ENCODE measurements at places on chromosomes 11 and 22. TPM values are rescaled to one million over a fixed set of nuclear protein-coding genes. Genes with fewer than 3 reads are reported as not detected.

DNA sequence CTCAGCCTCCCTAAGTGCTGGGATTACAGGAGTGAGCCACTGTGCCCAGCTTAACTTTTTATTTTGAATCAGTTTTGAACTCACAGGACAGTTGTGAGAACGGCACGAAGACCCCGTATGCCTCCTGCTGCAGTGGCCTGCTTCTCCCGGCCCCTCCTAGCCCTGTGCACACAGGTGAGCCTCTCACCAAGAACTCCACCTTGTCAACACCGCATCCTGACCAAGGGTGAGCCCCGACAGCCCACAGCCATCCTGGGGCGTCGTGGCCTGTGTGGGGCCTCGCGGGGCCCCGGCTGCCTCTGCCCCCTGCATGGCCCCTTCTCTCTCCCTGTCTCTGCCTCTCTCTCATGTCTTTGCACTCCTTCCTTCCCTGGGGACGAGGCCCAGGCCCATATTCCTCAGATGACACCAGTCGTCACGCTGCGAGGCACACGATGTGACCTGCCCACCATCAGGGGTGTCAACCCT lies 38.8 kb downstream of the GNB1L start:
- no peak overlapping the region for H3K4me3 ChIP-seq
- no peak overlapping the region for H3K27ac ChIP-seq
- no peak for DNase-seq
- no peaks in the 10 kb centered on the region for H3K27me3 ChIP-seq
- H3K36me3 ChIP-seq = no peaks in the 10 kb centered on the region

DNA sequence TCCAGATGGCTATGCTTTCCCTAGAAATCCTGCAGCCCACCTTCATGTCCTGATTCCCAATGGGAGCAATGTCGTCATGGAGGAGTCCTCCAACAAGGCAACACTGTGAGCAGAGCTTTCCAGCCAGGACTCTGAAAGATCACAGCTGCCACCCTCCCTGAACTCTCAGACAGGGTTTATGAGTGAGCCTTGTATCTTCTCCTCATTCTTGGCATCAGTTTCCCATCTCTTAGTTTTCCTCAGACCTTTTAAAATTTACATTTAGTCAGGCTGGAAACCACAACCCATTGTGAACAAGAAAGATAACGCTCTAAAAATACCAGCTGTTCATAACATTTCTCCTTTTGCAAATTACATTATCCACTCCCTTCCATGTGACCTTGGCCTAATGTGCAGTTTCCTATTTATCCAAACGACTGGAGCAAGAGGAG lies 15.6 kb upstream of the LYVE1 start:
- no peaks in the 10 kb centered on the region for H3K36me3 ChIP-seq
- peaks cover 16% of the 10 kb centered on the region for H3K4me1 ChIP-seq
- no peak overlapping the region for H3K4me3 ChIP-seq
- no peak for DNase-seq
- H3K27me3 ChIP-seq = peaks cover 24% of the 10 kb centered on the region

Gene APOL4
- total RNA-seq = 8.5 TPM

DNA sequence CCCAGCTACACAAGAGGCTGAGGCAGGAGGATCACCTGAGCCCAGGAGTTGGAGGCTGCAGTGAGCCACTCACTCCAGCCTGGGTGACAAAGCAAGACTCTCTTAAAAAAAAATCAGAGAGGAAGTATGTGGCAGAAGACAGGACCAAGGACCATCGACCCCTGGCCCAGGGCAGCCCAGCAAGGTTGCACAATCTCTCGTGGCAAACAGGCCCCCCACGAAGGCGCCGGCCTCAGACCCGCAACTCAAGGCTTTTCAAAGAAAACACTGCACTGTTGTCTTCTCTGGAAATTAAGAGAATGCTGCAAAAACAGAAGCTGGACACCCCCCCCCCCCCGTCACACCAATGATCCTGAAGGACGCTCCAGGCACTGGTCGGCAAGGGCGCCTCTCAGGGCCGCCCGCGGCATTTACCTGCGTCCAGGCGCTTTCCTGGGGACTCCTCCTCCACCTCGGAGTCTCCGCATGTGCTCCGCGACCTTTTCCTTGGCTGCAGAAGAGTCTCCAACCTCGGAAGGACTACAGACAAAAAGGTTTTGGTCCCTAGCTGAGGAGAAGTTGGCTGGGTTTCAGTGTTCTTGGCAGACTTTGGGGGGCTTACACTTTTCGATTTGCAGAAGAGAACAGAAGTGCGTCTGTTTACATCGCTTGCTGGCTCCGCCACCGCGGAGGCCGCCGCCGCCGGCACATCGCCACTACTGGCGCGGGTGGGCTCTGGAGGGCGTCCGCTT lies 40.5 kb downstream of the BRD1 start:
- no peak overlapping the region for H3K4me3 ChIP-seq
- peaks cover 53% of the 10 kb centered on the region for H3K36me3 ChIP-seq
- H3K27me3 ChIP-seq = no peaks in the 10 kb centered on the region

DNA sequence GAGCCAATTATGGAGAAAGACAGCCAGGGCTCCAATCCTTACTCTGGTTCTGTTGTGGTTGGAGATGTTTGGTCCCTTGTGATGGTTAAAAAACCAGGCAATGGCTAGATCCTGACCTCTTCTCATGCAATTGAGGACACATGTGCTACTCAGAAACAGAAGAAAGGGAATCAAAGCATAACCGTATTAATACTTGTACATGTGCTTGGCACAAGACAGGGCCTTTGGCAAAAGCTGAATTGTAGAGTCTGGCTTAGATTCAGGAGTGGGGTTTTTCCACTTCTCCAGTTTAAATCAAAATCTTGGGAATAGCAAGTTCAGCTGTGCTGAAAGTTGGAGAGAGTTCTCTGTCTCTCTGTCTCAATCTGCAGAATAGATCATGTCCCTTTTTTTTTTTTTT lies 80.1 kb upstream of the E2F8 start:
- H3K27ac ChIP-seq = no peak overlapping the region
- DNase-seq = no peak
- H3K4me3 ChIP-seq = no peak overlapping the region
- peaks cover 13% of the 10 kb centered on the region for H3K27me3 ChIP-seq

- H3K27ac ChIP-seq = no peak overlapping the region
- no peak overlapping the region for H3K4me3 ChIP-seq
- H3K27me3 ChIP-seq = no peaks in the 10 kb centered on the region
- peaks cover 11% of the 10 kb centered on the region for H3K4me1 ChIP-seq
- H3K36me3 ChIP-seq = no peaks in the 10 kb centered on the region
These were observed 58.9 kb downstream of the FLRT1 start for GRCh38 chr11:64094463-64095260.

GRCh38 chr11:108160970-108161566 lies 39.7 kb downstream of the ACAT1 start:
- DNase-seq = no peak
- peak overlapping the region; percentile 70 for H3K27ac ChIP-seq
- H3K4me1 ChIP-seq = peaks cover 9% of the 10 kb centered on the region
- no peak overlapping the region for H3K4me3 ChIP-seq
- no peaks in the 10 kb centered on the region for H3K27me3 ChIP-seq

Gene GVQW3
- 3.5 TPM for total RNA-seq

Gene PHRF1
- 53.7 TPM for total RNA-seq

GRCh38 chr11:47611348-47611794 lies 17.2 kb upstream of the C1QTNF4 start:
- H3K4me3 ChIP-seq = no peak overlapping the region
- no peaks in the 10 kb centered on the region for H3K36me3 ChIP-seq
- H3K27me3 ChIP-seq = peaks cover 3% of the 10 kb centered on the region
- no peak for DNase-seq
- H3K27ac ChIP-seq = no peak overlapping the region
- peaks cover 16% of the 10 kb centered on the region for H3K4me1 ChIP-seq

DNA sequence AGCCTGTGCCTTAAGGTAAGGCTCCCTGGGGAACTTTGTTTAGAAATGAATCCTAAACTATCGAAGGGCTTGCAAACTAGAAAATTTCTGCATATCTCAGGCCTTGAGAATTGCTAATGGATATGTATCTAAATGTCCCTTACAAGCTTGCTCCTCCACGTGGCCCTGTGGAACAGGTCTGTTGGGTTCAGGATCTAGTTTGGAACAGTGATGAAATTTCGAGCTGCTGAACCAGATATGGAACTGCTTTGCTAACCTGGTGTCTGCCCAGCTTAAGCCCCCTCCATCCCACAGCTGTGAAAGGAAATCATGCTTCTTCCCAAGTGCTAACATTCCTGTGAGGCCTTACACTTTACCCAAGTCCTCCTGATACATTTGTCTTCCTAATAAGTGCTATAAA lies 11.6 kb downstream of the SREBF2 start:
- peaks cover 47% of the 10 kb centered on the region for H3K4me1 ChIP-seq
- H3K4me3 ChIP-seq = no peak overlapping the region
- peaks cover 34% of the 10 kb centered on the region for H3K36me3 ChIP-seq
- H3K27ac ChIP-seq = no peak overlapping the region
- no peaks in the 10 kb centered on the region for H3K27me3 ChIP-seq

DNA sequence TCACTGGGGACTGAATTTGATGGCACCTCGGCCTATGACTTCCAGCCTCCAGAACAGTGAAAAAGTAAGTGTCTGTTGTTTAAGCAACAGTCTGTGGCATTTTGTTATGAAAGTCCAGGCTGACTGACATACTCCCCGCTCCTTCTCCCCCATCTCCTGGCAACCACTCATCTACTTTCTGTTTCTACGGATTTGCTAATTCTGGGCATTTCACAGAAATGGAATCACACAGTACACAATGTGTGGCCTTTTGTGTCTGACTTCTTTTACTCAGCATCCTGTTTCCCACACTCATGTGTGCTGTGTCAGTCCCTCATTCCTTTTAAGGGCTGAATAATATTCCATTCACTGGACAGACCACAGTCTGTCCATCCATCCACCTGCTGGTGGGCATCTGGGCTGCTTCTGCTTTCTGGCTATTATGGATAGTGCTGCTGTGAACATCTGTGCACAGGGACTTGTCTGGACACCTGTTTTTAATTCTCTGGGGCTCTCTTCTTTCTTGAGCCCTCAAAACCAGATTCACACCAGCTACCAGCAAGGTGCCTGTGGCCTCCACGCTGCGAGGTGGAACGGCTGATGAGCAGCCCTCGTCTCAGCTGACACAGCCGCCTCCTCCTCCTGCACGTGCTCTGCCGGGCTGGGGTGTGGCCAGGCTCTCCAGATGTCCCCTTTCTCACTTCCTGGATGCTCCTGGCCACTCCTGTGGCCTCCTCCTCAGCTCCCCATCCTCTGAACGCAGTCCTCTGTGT lies 333.1 kb downstream of the CTTN start:
- no peak for DNase-seq
- no peak overlapping the region for H3K4me3 ChIP-seq
- H3K36me3 ChIP-seq = no peaks in the 10 kb centered on the region
- no peak overlapping the region for H3K27ac ChIP-seq
- no peaks in the 10 kb centered on the region for H3K27me3 ChIP-seq
- no peaks in the 10 kb centered on the region for H3K4me1 ChIP-seq

GRCh38 chr11:112811783-112812182 lies 149.4 kb upstream of the NCAM1 start:
- DNase-seq = no peak
- no peak overlapping the region for H3K4me3 ChIP-seq
- no peak overlapping the region for H3K27ac ChIP-seq
- no peaks in the 10 kb centered on the region for H3K4me1 ChIP-seq
- peaks cover 5% of the 10 kb centered on the region for H3K27me3 ChIP-seq

- DNase-seq = peak; percentile 65
- H3K27me3 ChIP-seq = peaks cover 3% of the 10 kb centered on the region
- H3K27ac ChIP-seq = peak overlapping the region; percentile 83
- peaks cover 33% of the 10 kb centered on the region for H3K4me1 ChIP-seq
These were observed 72.2 kb downstream of the CDKN1C start for GRCh38 chr11:2813141-2813908.

GRCh38 chr11:67413266-67413849 lies 2.1 kb upstream of the CARNS1 start:
- H3K27ac ChIP-seq = peak overlapping the region; percentile 48
- H3K4me3 ChIP-seq = no peak overlapping the region
- H3K27me3 ChIP-seq = peaks cover 2% of the 10 kb centered on the region
- peaks cover 27% of the 10 kb centered on the region for H3K36me3 ChIP-seq
- H3K4me1 ChIP-seq = peaks cover 80% of the 10 kb centered on the region

Gene GDPD5
- 23.1 TPM for total RNA-seq

GRCh38 chr11:47607380-47607779 lies 13.2 kb upstream of the C1QTNF4 start:
- H3K27me3 ChIP-seq = peaks cover 13% of the 10 kb centered on the region
- no peak overlapping the region for H3K4me3 ChIP-seq
- no peak for DNase-seq
- H3K27ac ChIP-seq = no peak overlapping the region
- H3K36me3 ChIP-seq = no peaks in the 10 kb centered on the region

GRCh38 chr11:1708716-1709115 lies 11.7 kb downstream of the KRTAP5-6 start:
- H3K4me1 ChIP-seq = peaks cover 23% of the 10 kb centered on the region
- no peak for DNase-seq
- H3K4me3 ChIP-seq = no peak overlapping the region
- H3K27me3 ChIP-seq = peaks cover 34% of the 10 kb centered on the region
- H3K27ac ChIP-seq = no peak overlapping the region
- H3K36me3 ChIP-seq = no peaks in the 10 kb centered on the region

DNA sequence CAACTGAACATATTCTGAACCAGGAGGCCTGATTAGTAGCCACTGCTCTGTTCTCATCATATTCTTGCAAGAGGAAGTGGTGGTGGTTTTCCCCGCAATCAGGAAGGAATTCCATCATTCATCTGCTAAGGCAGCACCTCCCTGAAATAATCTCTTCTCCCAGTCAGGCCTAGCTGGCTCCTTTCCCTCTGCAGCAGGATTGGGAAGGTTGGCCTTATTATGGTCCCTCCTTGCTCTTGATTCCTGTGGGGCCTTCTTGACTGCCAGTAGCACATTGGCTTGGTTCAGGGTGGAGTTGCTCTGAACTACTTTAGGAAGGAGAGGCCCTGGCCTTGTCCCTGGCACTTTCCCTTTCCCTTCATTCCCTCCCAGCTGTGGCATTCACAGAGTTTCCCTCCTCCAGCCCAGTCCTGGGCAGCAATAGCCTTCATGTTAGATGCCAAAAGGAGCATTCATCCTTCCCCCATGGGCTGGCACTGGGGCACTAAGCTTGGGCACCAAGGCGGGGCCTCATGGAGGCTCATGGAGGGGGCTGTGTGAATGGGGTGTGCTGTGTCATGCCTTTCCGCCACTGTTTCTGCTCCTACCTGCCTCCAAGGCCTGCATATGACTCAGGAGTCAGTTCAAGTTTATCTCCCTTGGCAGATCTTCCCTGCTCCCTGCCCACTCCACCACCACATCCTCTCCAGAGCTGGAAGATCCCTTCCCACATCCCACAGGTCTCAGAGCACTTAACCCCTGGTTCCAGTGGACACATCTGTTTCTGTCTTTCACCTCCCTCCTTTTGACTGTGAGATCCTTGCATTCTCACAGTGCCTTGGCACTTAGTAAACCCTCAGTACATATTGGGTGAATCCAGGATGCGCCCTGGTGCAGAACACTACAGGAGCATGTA lies 27.6 kb upstream of the CD44 start:
- peak overlapping the region; percentile 64 for H3K27ac ChIP-seq
- H3K4me3 ChIP-seq = peak overlapping the region; percentile 25
- no peak for DNase-seq
- no peaks in the 10 kb centered on the region for H3K36me3 ChIP-seq

Gene FAM227A
- total RNA-seq = 0.89 TPM

- peak; percentile 69 for DNase-seq
- peak overlapping the region; percentile 79 for H3K27ac ChIP-seq
- H3K4me3 ChIP-seq = peak overlapping the region; percentile 32
- no peaks in the 10 kb centered on the region for H3K27me3 ChIP-seq
- peaks cover 59% of the 10 kb centered on the region for H3K4me1 ChIP-seq
- peaks cover 17% of the 10 kb centered on the region for H3K36me3 ChIP-seq
These were observed 5.5 kb downstream of the UNC93B1 start for GRCh38 chr11:67998150-67999045.

GRCh38 chr11:18745251-18745650 lies 19.3 kb upstream of the IGSF22 start:
- no peaks in the 10 kb centered on the region for H3K4me1 ChIP-seq
- H3K27me3 ChIP-seq = no peaks in the 10 kb centered on the region
- H3K27ac ChIP-seq = no peak overlapping the region
- H3K4me3 ChIP-seq = no peak overlapping the region
- DNase-seq = no peak
